ENCODE measurements at places on chromosomes 6 and 20. TPM values are rescaled to one million over a fixed set of nuclear protein-coding genes. Genes with fewer than 3 reads are reported as not detected.

Gene C20orf144
- total RNA-seq, result 0.33 TPM

Gene BPIFA1
- not detected for total RNA-seq

Gene PTGIS
- 1.6 TPM for total RNA-seq

Gene HRH3
- not detected for total RNA-seq

Gene CYP39A1
- not detected for total RNA-seq

Gene CYP24A1
- not detected for total RNA-seq

Gene CHRNA4
- not detected for total RNA-seq

Gene IPCEF1
- total RNA-seq, result 13.8 TPM

Gene HLA-DQA1
- total RNA-seq, result 41.1 TPM

Gene MYCT1
- total RNA-seq, result not detected

Gene LEMD2
- 70.6 TPM for total RNA-seq

Gene HNF4A
- total RNA-seq, result not detected

Gene PRKN
- total RNA-seq, result 0.13 TPM

Gene RSPH4A
- total RNA-seq, result 0.15 TPM

Gene TMEM242
- total RNA-seq, result 10.1 TPM

Gene NTSR1
- total RNA-seq, result not detected

Gene HLA-DRA
- total RNA-seq, result 204 TPM

Gene NRN1
- 4.1 TPM for total RNA-seq

Gene C6orf132
- total RNA-seq, result 0.10 TPM

Gene ANGPT4
- not detected for total RNA-seq

Gene DEFB118
- total RNA-seq, result not detected
